ENCODE measurements at places on chromosomes 2 and 18.

GRCh38 chr18:80074697-80075096 is 34.4 kb upstream of the ADNP2 start:
- DNase-seq: no peak

- DNase-seq: no peak
Observed at GRCh38 chr2:237904831-237905599, 45.6 kb downstream of the RAMP1 start.

GRCh38 chr2:189265696-189266320 is 86.2 kb upstream of the COL5A2 start:
- no peak for DNase-seq

- DNase-seq: no peak
Observed at GRCh38 chr2:205511221-205511620, 171.1 kb upstream of the NRP2 start.

GRCh38 chr2:131055169-131056065 is 37.8 kb downstream of the FAM168B start:
- no peak for DNase-seq

DNA sequence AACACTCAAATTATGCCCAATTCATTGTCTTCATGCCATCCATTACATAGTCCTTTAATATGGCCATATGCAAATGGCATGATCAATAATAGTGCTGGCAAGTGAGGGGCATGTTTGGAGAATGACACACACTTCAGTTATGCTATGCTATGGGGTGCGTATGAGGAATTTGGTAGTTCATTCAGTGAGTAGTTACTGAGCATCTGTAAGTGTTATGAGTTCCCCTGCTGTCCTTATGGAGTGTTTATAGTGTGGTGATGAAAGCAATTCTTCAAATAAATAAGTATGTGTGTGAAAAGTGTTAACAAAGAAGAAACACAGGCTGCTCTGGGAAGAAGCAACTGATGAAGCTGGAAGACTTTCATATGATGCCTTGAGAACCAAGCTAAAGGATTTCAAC is 383.7 kb upstream of the SLC14A2 start:
- no peak for DNase-seq

GRCh38 chr2:223696719-223697118 is 94.6 kb upstream of the SCG2 start:
- DNase-seq: no peak

GRCh38 chr2:161557538-161557937 is 66.7 kb upstream of the SLC4A10 start:
- DNase-seq: no peak

GRCh38 chr18:47251289-47252120 is at the start of gene SKOR2:
SKOR2 (minus strand) TSS chr18:47251660; CDS start chr18:47249183, 2,477 bp downstream.
- no peak for DNase-seq

- DNase-seq: no peak
Observed at GRCh38 chr2:217652761-217653639, 349.8 kb downstream of the TNS1 start.

GRCh38 chr2:216653093-216653799 is 20.0 kb downstream of the IGFBP2 start:
- no peak for DNase-seq

DNA sequence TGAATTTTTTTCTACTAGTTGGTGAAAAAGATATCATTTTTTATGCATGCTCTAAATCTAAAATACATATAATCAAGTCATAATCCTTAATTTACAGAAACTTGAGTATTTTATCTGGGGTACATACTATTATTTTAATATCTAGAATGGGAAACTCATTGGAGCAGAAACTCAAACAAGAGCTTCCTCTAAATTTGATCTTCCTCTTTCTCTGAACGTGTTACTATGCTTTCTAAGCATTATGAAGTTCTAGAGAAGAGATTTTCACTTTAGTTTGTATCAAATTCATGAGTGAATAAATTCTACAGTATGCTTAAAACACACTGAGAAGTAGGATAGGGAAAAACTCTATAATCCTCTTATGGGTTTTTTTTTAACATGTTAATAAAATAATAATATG is 20.6 kb upstream of the SLC38A11 start:
- DNase-seq: no peak

DNA sequence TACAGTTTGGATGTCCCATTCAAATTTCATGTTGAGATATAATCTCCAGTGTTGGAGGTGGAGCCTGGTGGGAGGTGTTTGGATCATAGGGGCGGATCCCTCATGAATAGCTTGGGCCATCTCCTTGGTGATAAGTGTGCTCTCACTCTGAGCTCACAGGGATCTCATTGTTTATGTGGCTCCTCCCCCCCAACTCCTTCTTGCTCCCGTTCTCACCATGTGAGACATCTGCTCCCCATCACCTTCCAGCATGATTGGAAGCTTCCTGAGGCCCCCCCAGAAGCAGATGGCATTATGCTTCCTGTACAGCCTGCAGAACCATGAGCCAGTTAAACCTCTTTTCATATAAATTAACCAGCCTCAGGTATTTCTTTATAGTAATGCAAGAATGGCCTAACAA is 3.0 kb upstream of the INPP1 start:
- no peak for DNase-seq

DNA sequence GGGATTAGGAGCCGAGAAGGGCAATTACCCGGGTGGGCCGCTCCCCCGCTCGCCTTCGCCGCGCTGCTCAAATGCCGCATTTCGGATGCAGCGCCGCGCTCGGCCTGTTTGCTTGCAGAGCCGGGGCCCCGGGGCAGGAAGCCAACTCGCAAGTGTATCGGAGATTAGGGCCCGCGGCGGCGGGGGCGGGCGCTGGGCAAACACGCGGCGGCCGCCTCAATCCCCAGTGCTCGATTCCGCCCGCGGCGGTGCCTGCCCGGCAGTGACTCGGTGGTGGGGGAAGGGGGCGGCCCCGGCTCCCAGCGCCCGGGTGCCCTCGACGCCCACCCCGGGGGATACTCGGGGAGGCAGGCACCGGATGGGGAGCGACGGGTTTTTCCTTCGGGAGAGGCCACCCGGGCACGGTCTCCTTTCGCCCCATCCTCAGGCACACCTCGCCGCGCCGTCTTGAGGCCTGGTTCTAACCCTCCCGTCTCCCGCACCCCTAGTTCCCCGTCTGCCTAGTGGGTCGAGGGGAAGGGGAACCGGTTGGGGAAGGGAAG is 26.6 kb upstream of the NOTO start:
- peak; percentile 58 for DNase-seq

DNA sequence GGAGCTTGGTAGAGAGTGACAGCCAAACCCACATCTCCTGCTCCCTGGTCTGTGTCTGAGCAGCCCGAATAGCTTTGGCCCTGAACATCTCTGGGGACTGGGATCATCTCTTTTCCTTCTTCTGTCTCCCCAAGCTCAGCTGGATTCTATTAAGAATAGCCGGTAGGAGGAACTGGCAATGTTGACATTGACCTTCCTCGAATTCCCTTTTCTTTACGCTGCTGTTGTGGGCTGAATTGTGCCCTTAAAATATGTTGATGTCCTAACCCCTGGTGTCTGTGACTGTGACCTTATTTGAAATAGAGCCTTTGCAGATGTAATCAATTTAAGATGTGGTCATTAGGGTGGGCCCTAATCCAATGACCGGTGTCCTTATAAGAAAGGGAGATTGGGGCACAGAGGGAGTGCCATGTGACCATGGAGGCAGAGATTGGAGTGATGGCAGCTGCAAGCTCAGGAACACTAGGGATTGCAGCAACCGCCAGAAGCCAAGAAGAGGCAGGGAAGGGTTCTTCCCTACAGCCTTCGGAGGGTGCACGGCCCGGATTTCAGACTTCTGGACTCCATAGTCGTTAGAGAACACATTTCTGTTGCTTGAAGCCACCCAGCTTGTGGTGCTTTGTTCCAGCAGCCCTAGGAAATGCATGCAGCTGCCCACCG is 5.8 kb upstream of the SFTPB start:
- no peak for DNase-seq

- no peak for DNase-seq
Observed at GRCh38 chr18:35172451-35173035, 68.3 kb upstream of the ZNF397 start.

DNA sequence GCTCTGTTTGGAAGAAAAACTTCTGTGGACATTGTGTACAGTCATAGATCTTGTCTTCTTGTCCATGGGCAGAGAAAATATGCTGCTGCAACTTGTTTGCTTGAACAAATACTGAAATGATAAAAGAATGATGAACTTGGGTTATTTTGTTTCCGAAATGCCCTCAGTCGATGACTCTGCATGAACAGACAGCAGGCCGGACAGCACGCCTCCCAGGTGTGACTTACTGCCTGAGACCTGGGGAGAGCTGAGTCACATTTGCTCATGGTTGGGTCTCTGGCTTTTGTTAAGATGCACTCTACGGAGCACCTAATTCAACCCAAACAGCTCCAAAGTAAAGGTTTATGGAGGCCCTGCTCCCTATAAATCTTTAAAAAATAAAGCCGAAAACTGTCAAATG is 262.5 kb downstream of the ZNF521 start:
- no peak for DNase-seq

GRCh38 chr2:136282251-136282650 is 164.3 kb upstream of the CXCR4 start:
- no peak for DNase-seq

GRCh38 chr18:25621682-25622081 is 269.7 kb upstream of the ZNF521 start:
- DNase-seq: no peak

GRCh38 chr18:63617049-63617914 is 26.8 kb downstream of the SERPINB4 start:
- no peak for DNase-seq

DNA sequence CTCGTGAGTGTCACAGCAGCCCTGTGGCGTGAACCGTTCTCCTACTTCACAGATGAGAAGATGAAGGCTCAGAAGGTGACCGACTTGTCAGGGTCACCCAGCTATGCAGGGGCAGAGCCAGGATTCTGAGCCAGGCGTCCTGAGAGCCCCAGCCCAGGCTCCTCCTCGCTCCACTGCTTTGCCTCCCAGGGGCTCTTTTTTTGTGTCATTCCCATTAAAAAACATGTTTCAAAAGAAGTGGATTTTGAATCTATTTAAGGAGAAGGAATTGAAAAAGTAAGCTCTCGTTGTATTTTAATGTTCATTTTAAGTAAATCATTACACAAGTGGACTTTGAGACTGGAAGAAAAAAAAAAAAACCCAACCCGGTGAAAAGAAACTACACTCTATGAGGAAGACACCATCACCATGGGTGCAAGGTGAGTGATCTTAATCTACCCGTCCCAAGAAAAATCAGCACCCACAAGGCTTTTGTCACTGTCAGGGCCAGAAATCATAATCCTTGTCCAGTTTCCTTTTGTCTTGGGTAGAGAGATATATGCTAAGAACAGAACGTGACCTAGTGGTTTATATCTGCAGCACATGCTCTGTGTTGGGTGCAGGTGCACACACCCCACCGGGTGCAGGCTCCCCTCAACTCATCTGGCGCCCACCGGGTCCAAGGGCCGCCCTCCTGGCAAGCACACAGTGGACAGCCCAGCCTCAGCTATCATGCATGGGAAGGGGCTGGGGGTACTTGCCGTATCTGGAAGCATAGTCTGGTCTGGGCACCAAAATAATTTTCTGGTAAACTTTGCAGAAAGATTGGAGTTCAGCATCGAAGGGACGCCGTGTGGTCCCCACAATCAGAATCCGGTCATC is 73.5 kb upstream of the ASB18 start:
- no peak for DNase-seq

- DNase-seq: no peak
Observed at GRCh38 chr2:230328155-230328458, 1.1 kb downstream of the SP140L start.

GRCh38 chr2:223601932-223602666 is at the start of gene SCG2:
SCG2 (minus strand) TSS chr2:223602361; CDS start chr2:223599282, 3,079 bp downstream.
- DNase-seq: no peak

DNA sequence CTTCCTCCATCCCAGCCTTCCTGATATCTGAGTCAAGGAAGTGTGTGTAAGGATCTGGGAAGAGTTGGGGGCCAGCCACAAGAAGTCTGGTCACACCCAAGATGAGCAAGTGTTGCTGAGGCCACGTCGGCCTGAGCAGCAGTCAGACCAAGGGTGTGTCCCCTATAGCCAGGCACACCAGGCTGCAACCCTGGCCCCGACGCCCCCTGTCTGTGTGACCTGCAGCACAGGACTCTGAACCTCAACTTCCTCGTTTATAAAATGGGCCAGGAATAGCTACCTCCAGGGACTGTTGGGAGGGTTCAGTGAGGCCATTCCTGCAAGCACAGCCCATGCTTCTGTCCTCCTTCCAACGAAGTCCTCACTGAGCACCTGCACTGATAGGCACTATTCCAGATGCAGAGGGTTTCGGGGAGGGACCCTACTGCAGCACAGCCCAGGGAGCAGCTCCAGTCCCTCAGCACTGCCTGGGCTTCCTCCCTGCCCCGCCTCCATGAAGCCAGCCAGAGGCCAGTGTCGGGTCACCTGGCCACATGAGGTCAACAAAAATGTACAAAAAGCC is 13.3 kb downstream of the LIMS2 start:
- no peak for DNase-seq

- no peak for DNase-seq
Observed at GRCh38 chr2:25347205-25347815, 5.6 kb upstream of the DNMT3A start.

GRCh38 chr2:10477443-10478297 is 29.5 kb upstream of the ODC1 start:
- no peak for DNase-seq

DNA sequence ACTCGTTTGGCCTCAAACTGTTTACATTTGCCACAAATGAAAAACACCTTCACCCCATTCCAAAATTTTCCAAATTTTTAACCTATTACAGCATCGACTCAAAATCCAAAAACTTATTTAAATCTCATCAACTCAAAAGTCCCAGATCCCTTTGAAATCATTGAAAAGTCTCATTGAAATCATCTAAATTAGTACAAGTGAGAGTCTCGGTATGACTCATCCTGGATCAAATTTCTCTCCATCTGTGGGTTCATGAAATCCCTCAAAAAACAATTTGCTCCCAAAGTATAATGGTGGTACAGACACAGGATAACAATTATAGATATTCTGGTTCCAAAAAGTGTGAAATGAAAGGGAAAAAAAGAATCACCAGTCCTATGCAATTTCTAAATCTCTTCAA is 65.1 kb downstream of the LRP1B start:
- DNase-seq: no peak

DNA sequence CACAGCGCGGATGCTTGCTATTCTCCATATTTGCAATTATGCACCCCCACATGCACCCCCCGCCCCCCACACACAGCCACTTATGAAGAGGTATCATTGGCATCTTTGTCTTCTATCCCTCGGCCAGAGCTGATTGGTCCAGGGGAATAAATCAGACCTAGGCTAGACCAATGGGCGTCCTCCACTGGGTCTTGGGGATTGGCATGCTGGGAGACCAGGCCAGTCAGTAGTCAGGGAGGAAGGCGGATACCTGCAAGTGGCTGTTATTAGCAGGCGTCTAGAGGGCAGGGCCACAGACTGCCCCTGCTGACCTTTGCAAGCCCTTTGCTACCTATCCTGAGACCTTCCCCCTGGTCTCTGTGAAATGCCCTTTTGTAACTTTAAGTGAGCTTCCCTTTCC is 30.0 kb downstream of the ATOH8 start:
- DNase-seq: no peak

DNA sequence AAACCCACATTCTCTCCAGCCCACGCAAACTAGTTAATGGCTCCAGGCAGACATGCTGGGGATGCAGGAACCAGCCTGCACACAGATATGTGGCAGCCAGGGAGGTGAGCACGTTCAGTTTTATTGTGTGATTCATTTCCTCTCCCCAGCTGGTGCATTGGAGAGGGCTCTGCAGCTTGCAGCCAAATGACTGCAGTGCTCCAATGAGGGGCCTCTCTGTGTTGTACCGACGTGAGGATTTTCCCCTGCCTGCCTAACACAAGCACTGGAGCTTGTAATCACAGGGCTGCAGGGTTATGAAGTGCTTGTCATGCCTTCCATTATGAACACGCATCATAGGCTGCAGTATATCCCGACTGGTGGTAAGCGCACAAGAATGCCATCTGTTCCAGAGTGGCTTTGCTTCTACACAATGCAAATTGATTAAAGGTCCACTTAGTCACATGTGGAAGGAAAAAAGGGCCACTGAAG is 92.3 kb upstream of the THUMPD2 start:
- no peak for DNase-seq

Data from effector CD4-positive, alpha-beta T cell (primary cell).